A549 (cell line): ENCODE measurements at places on chromosomes 7 and 10. TPM values are rescaled to one million over a fixed set of nuclear protein-coding genes. Genes with fewer than 3 reads are reported as not detected.
A peak's percentile ranks its signal among the peaks of the same experiment; 100 is the strongest.

- DNase-seq = no peak
Measured at GRCh38 chr10:47013507-47014154, 102.4 kb downstream of the PTPN20 start.

DNA sequence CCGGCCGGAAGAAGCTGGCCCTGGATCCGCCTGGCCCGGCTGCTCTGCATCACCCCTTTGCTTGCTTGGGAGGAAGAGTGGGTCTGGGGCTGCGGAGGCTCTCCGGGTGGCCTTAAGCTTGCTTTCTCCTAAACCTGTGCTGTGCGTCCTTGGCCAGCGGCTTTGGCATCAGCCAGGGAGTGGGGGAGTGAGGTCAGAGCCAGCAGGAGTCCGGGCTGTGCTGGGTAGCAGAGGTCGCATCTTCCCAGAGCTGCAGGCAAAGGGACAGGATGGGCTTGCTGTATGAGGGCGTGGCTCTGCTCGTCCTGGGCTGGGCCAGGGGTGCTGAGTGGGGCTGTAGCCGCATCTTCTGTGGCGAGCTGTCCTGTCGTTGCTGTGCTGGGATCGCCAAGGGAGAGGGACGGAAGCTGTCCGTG is 21.1 kb downstream of the BNIP3 start:
- no peak for DNase-seq

GRCh38 chr10:130801784-130802183 is 509.7 kb downstream of the TCERG1L start:
- no peak for DNase-seq

DNA sequence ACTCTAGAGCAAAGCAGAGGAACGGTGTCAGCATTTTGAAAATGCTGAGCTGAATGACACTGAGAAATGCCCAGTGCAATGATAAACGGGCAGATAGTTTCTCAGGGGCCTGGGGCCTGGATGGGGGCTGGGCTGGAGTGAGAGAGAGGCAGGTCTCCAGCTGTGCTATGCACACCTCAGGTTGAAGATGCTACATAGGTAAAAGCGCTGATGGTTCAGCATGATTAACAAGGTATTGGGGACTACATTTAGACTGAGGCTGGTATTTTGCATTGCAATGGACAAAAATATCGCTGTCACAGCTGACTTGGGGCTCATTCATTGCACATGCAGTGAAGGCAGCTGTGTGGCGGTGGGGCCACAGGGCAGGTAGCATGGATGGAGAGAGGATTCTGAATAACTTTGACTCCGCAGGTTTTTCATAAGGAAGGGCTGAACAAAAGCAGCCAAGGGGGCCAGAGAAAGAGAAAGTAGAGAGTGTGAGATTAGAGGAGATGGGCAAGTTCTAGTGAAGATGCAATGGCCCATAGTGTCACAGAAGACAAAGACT is 290.8 kb upstream of the ZNF32 start:
- no peak for DNase-seq

GRCh38 chr10:44520651-44521050 is 135.8 kb upstream of the CXCL12 start:
- DNase-seq = no peak

DNA sequence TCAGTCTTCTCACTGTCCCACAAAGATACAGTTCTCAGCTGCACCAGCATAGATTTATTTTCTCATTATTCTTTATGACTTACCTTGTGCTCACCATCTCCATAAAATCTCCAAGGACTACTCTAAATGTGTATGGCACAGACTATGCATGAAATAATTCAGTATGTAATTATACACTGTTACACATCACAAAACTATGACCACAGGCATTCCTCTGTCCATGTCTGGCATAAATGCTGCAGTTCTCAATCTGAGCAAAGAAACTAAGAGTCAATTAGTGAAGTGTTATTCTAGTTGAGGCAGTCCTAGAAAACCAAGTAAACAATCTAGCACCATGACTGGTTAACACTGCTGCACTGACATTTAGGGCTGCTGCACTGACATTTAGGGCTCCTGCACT is 2.7 kb downstream of the CYCS start:
- no peak for DNase-seq

- DNase-seq = peak; percentile 54
Measured at GRCh38 chr7:114081606-114082425, 163.0 kb upstream of the PPP1R3A start.

GRCh38 chr7:4169455-4169854 is 512.6 kb upstream of the FOXK1 start:
- DNase-seq = no peak

GRCh38 chr10:24643679-24644209 is 79.9 kb downstream of the ARHGAP21 start:
- DNase-seq = no peak

DNA sequence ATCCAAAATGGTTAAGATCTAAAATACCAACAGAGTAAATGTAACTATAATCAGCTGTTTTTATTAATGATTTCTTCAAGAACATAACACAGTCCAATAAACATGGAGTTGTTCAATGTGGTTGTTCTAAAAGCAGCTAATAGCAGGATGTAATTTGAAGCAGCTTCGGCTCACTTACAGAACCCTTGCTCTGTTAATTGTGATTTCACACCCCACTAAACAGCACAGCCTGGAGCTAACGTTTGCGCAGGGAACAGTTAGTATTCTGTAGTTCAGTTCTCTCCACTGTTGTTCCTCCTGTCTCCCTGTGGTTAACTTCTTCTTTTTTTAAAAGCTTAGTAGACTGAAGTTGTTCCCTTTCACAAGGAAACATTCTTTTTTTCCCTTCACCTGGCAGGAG is 104.0 kb downstream of the GRM3 start:
- DNase-seq = no peak

DNA sequence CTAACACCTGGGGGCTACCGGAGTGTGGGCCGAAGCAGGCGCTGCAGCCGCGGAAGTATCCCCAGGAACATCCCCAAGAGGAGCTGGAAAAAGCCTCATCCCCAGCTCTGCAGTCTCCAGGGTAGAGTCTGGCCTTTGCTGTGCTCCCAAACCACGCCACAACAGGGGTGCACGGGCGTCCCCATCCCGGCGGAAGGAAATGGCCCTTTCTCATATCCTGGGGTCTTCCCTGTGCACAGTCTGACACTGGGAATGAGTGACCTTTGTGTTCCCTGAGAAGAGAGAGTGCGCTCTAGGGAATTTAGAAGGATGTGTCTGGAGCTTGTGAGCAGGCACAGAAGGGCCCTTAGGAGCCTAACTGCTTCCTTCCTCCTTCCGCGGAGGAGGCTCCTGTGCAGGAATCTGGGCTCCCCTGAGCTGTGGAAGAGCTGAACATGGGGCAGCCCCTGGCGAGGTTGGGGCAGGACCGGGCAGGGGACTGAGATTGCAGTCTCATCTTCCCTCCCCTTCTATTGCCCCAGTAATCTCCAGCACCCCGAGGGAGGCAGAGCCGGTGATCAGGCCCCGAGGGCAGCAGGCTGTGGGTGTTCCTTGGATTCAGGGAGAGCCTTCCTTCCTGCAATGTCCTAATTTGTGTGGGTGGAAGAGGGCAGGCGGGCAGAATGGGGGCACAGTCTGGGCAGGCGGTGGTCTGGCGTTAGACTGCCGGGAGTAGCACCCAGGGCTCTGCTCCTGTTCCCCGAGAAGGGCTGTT is 1.3 kb downstream of the REPIN1 start:
- no peak for DNase-seq

- DNase-seq = no peak
Measured at GRCh38 chr7:1674161-1675035, 4.3 kb downstream of the ELFN1 start.

GRCh38 chr7:1925973-1926907 is 256.2 kb downstream of the ELFN1 start:
- no peak for DNase-seq

DNA sequence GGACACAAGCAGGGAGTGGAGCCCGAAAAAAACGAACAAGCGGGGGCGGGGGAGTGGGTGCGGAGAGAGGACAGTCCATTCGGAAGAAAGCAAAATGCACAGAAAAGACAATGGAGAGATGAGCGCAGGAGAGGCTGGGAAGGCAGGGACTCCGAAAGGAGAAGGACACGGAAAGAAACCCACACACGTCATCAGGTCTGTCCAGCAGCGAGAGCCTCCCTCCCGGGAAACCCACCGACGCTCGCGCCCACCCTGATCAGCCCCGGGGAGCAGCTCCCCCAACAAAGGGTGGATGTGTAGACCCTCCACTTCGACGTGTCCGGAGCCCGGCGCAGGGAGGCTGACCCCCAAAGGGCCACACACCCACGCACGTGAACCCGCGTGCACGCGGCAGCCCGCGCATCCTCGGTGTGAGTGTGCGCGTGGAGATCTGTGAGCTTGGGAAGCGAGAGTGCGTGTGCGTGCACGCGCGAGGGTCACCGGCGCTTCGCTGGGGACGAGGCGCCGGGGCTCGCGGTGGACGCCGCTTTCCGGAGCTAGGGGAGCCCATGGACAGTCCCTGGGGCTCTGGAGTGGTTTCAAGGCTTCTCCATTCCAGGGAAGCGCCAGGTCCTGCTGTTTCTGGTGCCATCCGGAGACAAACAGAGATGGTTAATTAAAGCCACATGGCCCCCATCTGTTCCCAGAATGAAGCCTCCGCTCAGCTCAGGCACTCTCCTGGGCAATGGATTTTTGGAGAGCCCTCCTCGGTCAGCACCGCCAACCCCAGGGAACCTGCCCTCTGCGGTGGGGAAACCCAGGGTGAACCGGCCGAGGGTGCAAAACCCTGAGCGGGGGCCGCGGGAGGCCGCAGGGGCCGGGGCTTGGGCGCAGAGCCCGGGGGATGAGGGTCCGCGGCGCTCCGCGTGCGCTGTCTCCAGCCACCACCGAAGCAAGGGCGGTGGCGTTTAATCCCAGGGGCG is 916 bp downstream of the LAMB1 start:
- DNase-seq = no peak

DNA sequence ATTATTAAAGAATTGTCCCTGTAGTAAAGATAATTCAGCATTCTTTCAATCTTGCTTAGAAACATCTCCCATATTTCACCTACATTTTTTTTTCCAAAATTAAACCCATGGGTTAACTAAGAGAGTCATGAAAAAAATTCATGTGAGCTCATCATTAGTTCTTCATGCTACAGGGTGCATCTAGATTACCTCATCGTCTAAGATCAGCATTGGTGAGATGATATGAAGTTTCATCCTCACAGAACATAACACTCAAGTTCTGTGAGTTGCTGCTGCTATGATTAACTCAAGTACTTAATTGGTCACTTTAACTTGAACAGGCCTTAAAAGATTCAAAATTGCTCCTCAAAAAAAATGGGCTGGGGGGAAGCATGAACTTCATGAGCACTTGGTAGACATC is 50.0 kb downstream of the RAB11FIP2 start:
- no peak for DNase-seq

DNA sequence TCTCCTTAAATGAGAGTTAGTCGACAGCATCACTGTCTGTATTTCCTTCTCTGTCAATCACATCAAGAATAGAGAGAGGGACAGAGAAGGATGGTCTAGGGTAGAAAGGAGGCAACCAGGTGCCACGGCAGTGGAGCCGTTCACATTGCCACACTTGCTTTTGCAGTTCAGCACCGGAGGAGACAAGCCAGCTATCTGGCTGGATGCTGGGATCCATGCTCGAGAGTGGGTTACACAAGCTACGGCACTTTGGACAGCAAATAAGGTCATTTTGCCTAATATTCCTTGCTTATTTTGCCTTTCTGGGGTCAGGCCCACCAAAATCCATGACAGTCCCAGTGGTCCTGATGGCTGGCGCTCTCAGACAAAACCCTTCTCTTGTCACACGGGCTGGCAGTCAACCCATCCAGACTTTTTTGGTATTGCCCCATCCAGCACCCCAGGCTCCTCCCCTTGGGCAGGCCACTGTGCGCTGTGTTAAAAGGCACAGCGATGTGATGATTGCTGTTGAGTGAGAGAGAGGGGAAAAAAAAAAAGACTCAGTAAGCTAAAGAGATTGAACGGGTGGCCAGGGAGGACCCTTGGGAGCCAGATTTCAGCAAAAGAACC is 8.4 kb downstream of the CPA2 start:
- no peak for DNase-seq

GRCh38 chr10:75106242-75106641 is 5.2 kb upstream of the SAMD8 start:
- no peak for DNase-seq

DNA sequence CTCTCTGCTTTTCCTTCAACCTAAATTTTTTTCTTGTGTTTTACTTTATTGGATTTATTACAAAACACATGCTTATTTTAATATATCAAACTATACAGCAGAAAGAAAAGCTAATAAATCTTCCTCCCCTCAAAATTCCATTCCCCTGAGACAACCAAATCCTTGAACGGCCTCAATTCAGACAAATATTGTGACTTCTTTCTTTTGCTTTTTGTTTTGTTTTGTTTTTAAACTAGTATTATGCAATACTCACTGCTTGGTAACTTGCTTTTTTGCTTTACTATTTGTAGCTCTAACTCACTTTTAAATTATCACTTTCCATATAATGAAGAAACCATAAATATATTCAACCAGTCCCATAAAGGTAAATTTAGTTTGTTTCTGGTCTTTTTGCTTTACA is 59.4 kb upstream of the CDK1 start:
- no peak for DNase-seq

DNA sequence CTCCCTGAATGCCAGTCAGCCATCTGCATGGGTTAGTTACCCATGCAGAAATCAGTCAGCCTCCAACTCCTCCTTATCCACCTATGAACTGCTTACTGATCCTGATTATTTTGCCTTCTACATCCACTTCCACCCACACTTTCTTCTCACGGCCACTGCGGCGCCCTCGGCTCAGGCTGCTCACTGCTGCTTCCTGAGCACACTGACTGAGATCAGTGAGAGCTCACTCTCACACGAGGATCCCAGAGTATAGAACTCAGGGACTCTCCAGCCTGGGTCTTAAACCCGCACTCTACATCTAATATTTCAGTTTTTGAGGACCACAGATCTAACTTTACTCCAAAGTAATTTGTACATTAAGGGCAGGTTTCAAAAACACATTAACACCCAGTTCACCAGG is 64.4 kb downstream of the GRB10 start:
- DNase-seq = no peak

- no peak for DNase-seq
Measured at GRCh38 chr7:135991906-135992305, 14.7 kb upstream of the MTPN start.

DNA sequence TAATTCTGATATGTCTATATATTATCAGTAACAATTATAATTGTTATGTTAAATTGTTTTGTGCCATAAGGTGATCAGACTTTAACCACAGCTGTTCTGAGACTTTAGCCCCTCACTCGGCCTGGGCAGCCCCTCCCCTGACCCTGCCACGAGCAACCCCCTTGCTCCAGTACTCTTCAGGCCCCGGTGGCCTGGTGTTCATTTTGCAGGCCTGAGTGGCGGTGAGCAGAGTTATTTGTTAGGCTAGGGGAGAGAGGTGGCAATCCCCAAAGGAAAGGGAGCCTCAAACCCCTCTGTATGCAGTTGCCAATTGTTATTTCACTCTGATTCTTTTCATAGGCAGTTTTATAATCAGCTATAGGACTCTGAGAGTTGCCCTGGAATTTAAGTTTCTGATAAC is 22.9 kb upstream of the CREB3L2 start:
- no peak for DNase-seq

The SSC4D gene
- polyA plus RNA-seq = 0.79 to 1.0 TPM (median 1.0 TPM) in 3 replicates

The NMT2 gene
- 19.6 to 23.2 TPM (median 22.5 TPM) in 3 replicates for polyA plus RNA-seq

The WIPF3 gene
- 0.30 to 0.42 TPM (median 0.36 TPM) in 3 replicates for polyA plus RNA-seq

The TNPO3 gene
- 43.2 to 44.4 TPM (median 43.2 TPM) in 3 replicates for polyA plus RNA-seq

The GHRHR gene
- polyA plus RNA-seq = not detected in 3 replicates

The STEAP2 gene
- 5.1 to 6.4 TPM (median 6.0 TPM) in 3 replicates for polyA plus RNA-seq

The OR2A1 gene
- polyA plus RNA-seq = not detected in 3 replicates

The SLC26A5 gene
- polyA plus RNA-seq = not detected in 3 replicates

The CTAGE4 gene
- polyA plus RNA-seq = not detected in 3 replicates

The ECHS1 gene
- 132 to 138 TPM (median 133 TPM) in 3 replicates for polyA plus RNA-seq
